ENCODE measurements at places on chromosomes 7 and 10.

GRCh38 chr10:44418637-44419036 is 33.7 kb upstream of the CXCL12 start:
- DNase-seq: no peak

DNA sequence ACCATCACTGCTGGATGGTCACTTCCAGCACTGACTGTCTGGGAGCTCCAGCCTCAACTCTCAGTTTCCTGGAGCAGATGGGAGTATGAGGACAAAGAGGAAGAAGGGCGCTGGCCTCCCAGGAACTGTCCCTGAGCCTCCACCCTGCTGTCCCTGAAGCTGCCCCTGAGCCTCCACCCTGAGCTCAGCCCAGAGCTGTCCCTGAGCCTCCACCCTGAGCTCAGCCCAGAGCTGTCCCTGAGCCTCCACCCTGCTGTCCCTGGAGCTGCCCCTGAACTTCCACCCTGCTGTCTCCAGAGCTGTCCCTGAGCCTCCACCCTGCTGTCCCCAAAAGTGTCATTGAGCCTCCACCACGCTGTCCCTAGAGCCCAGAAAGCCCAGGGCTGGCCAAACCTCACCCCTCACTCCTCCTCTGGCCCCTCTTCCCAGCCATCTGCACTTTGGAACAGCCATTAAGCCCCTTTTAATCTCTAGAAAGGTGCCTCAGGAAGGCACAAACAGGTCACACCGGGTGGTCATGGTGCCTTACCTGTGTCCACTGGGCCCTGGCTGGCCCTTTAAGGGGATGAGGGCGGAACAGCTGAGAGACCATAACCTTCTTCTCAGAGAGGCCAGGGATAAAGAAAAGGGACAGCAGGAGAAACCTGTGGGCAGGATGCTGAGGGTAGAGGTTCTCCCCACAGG is 30.6 kb upstream of the TUBB8 start:
- no peak for DNase-seq

DNA sequence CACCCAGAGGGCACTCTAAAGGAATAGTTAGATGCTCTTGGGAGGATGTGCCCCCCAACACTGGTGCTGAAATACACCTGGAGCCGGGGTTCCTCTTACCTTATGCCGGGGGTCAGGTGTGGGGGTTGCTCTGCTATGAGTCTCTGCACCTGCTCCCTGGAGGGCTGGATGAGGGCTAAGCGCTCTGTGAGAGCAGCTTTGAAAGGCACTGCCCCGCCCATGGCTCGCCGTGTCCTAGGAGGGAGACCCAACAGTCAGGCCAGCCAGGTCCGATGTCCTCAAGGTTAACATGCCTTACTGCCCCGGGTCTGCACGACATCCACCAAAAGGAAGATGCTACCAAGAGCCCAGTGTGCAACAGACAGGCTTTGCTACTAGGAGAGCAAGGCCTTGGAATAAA is 31.7 kb downstream of the PSPH start:
- no peak for DNase-seq

DNA sequence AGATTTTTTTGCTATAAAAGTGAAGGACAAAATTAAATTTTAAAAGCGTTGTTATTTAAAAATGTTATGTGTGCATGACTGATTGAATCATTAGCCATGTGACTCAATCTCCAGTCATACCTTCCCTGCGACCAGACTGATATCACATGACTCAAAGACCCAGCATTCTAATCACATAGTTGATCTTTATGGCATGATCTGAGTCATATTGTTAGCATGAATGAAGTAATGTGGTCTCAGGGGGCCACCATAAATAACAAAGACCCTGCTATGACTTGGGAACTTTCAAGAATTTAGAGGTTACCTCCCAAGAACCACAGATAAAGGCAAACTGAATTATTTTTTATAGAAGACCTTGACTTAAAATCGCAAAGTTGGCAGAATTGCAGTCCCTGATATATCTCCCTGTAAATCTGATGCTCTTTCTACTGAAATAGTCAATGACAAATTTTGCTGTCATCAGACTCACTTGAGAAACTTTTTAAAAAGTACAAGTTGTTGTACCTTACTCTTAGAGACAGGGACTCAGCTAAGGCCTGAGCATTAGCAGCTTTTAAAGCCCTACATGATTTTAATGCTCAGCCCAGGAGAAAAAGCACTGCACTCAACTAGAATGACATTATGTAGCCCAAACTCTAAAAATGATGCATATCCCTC is 717.3 kb downstream of the XPNPEP1 start:
- no peak for DNase-seq

DNA sequence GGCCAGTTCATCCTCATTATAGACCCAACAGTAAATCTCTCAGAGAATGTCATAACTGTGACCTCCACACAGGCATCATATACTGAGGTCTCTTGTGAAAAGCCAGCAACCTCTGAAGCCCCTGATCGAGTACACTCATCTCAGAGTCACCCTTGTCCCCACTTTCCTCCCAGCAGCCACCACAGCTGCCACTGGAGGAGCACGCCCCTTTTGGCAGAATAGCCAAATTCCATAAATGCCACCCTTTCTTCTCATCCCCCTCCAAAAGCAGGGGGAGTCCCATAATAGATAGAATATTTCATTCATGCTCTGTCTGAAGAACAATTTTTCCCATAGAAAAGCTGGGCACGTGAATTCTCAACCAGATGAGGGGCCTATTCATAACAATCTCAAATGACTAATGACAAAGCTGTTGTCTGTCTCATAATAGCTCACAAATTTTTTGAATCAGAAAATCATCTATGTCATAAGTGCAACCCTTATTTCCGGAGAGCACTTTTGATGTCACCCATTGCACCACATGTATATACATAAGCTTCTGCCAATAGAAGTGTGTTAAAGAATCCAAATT is 47.4 kb downstream of the SGMS1 start:
- DNase-seq: no peak

GRCh38 chr7:159104188-159104920 is 40.3 kb downstream of the VIPR2 start:
- no peak for DNase-seq

DNA sequence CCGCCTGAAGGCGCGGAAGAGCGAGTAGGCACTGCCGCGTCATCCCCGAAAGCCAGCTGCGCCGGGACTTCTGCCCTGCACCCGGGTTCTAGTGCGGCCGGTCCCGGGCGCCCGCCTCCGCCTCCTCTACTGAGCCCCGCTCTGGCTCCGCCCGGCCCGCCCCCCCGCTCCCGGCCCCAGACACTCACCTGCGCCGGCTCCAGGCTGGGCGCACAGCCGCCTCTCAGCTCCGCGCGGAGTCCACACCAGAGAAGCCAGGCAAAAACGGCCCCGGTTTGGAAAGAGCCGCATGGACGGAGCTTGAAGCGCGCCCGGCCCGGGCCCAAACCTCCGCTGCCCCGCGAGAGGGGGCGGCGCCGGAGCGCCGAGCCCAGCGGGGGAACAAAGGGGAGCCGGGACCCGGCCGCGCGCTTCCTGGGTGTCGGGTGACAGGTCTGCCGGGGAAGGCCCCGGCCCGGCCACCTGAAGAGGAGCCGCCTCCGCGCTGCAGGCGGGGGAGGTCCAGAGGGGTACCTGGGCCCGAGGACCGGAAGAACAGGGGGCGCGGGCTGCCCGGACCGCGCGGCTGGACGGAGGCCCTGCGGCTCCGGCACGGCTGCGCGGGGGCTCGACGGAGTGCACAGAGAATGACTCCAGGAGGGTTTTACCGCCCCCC is 168.2 kb downstream of the NRF1 start:
- DNase-seq: no peak

DNA sequence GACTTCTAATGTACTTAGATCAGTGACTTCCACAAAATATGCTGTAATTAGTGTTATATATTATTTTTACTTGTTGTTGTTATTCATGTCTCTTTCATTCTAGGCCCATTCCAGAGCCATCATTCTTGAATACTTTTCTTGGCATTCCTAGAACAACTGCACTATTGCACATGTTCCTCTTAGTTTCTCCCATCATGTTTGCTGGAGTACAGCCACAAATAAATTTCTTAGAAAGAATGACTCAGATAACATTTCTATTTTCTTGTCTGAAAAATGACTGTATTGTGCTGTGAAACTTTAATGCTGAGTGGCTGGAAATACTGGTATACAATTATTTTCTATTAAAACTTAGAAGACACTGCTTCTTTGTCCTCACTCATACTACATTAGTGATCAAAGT is 651.0 kb upstream of the STEAP1 start:
- DNase-seq: no peak

- DNase-seq: no peak
Observed at GRCh38 chr7:55177068-55177530, 158.3 kb downstream of the EGFR start.

- DNase-seq: no peak
Observed at GRCh38 chr10:95478935-95479334, 82.2 kb downstream of the SORBS1 start.

DNA sequence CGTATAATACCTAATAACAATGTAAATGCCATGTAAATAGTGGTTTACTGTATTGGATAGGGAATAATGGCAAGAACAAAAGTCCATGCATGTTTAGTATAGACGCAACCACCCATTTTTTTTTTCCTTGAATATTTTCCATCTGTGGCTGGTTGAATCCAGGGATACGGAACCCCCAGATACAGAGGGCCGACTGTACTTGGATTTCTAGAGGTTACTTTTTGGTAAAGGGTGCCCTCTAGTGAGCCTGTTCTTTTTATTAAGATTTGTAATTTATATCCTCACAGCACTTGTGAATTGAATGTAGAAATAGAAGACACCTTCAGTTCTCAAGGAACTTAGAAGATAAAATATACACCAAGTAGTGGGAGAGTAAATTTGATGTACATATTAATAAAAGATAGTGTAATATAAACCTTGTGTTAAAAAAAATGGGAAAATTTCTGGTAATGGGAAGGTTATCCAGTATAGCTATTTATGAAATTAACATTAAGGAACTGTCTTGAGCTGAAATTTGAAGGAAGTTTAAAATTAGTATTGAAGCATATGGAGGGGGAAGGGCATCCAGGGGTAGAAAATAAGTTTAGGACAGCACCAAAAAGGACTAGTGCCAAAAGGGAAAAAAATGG is 32.0 kb downstream of the EXOC6 start:
- DNase-seq: no peak

DNA sequence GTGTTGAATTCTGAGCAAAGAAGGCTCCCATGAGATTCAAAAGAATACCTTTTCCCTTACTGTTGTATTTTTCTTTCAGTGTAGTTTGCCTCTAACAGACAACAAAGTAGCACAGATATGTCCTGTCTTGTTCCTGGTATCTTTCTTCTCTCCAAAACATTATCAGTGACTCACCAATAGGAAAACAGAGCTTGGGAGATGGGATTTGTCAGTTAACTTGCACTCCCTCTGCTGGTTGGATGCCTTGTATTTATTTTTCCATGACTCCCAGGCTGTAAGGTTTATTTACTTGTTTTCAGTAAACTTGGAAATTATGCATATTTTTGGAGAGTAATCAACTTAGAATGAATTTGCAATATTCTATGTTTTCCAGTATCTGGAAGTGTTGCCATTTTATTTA is 129.7 kb downstream of the SAMD9 start:
- no peak for DNase-seq

DNA sequence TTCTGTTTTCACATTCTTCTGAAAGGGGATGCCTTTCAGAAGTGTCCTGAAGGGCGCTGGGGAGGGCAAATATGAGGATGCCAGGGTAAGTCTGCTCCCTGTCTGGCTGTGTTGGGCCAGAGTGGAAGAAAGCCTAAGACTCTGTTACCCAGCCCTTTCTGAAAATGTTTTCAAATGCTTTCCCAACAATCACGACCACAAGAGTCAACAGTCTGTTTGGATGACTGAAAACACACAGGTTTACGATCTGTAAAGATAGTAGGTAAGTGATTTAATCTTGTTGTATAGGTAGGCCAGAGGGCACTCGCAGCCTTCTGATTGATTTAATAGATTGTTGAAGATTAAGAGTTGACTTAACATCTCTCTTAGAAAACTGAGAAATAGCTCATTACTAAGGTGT is 13.2 kb downstream of the SGPL1 start:
- DNase-seq: no peak

- no peak for DNase-seq
Observed at GRCh38 chr10:32692174-32692573, 246.2 kb downstream of the CCDC7 start.

DNA sequence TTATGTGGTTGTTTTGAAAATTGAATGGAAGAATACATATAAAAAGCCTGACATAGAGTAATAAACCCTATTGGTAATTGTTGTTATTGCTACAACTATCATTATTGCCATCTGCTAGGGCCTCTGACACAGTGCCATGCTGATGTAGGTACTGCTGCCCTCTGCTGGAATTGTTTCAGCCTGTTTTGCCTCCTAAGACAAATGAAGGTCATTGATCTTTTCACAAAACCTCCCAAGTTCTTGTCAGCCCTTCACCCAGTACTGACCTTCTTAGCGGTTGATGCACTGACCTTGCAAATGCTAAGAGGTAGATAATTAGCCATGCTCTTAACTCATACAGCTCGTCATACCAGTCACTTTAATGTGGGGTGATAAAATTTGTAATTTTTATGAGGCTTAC is 975.2 kb downstream of the SORCS1 start:
- DNase-seq: no peak

DNA sequence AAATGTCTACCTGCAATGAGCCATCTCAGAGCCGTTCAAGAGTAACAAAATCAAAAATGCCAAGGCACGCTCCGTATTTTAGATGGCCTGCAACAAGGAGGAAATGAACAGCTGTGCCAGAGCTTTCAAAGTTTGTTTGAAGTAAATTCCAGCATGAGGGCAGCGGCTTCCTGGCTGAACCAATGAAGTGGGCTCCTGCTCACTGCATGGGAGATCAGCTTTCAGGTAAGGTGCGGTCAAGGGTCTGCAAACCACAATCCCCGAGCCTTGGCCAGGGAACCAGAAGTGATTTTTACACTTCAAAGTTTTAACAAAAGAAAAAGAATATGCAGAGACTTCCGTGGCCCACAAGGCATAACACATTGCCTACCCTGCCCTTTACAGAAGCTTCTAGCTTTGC is 120.6 kb downstream of the DIP2C start:
- DNase-seq: no peak

DNA sequence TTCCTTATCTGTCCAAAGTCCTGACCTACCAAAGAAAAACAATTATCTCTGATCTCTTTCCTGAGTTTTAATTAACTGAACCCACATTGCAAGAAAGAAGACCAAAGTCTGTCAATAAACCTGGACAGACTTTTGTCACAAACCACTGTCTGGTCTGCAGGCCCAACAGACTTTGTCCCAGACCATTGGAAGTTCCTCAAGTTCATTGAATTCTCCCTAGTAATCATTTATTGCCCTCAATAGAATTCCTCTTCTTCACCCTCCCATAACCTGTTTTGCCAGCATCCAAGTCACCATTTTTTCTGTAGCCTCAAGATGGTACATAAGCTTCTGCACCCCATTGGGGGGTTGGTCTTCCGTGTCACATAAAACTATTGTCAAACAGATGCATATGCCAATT is 3.9 kb upstream of the DNMBP start:
- no peak for DNase-seq

DNA sequence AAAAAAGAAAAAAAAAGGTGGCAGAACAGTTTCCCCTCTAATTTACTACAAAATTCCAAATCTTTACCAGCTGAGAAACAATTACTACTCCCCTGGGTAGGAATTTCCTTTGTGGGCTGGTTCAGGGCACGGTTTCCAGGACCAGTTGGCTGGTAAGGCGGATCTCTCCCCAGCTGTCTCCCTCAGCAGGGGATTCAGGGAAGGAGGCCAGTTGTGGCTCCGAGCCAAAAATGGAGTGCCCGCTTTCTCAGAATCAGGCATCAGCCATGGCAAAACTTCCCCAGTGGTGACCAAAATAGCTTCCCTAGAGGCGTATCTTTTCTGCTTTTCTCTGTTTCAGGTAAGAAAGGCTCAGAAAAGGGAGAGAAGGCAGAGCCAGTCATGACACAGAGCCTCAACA is 91.2 kb downstream of the ZNF22 start:
- DNase-seq: no peak

All from stimulated activated CD4-positive, alpha-beta T cell treated with anti-CD3 and anti-CD28 coated beads, Interleukin-1b, Interleukin-23, amount 100 ng/mL, for 24 hours (primary cell).